ENCODE measurements at places on chromosomes 2 and 18.

GRCh38 chr2:47493317-47494035 is 90.5 kb downstream of the MSH2 start:
- DNase-seq, result no peak

DNA sequence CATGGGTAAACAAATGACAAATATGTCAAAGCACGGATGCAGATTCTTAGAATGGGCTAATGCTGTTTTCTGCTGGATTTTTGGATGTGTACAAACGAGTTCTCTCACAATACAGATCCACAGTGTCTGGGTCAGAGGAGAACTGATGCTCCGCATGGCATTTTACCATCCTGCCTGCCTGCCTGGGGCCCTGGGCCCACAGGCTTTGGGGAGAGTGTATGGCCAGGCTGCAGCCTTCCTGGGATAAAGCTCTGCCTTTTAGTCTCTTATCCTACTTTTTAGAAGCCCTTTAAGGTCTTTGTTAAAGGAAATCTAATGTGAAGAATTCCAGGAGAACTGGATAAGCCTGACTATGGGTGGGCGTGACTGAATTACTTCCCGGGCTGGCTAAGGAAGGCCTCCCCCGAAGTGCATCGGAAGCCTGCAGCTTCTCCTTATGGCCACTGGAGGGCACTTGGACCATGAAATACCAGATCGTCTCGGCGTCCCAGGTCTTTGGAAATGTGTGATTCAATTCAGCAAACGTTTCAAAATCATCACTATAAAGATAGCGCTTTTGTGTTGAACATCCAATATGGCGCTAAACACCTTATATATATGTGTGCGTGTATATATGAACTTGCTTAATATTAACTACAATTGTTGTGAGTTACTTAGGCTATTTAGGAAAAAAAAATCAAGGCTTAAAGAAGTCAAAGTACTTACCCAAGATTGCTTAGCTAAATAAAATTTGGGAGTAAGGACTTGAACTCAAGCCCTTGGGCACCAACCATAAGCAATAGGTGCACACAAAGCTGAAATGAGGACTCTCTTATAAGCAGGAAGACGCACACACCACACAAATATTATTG is 15.2 kb upstream of the DNPEP start:
- DNase-seq, result peak; percentile 11

GRCh38 chr2:46669996-46670793 is 190.8 kb downstream of the TMEM247 start:
- no peak for DNase-seq

GRCh38 chr2:240817496-240818292 is 2.3 kb downstream of the KIF1A start:
- DNase-seq, result no peak

DNA sequence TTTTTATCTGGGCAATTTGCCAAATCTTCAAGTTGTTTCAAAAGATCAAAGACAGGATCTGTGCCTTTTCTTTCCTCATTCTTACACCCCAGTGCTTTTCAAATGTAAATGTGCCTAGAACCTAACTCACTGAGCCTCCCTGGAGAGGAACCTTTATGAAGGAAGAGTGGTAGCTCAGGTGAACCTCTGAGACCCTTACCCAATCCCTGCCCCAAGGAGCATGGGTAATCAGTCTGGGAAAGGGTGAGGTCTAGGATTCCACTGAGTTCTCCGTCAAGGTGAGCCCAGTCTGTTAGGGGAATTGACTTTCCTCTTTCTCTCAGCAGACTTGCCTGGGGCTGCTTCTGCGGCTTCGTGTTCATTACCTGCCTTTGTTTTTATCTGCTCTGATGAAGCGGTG is 88.1 kb upstream of the MAP4K4 start:
- no peak for DNase-seq

DNA sequence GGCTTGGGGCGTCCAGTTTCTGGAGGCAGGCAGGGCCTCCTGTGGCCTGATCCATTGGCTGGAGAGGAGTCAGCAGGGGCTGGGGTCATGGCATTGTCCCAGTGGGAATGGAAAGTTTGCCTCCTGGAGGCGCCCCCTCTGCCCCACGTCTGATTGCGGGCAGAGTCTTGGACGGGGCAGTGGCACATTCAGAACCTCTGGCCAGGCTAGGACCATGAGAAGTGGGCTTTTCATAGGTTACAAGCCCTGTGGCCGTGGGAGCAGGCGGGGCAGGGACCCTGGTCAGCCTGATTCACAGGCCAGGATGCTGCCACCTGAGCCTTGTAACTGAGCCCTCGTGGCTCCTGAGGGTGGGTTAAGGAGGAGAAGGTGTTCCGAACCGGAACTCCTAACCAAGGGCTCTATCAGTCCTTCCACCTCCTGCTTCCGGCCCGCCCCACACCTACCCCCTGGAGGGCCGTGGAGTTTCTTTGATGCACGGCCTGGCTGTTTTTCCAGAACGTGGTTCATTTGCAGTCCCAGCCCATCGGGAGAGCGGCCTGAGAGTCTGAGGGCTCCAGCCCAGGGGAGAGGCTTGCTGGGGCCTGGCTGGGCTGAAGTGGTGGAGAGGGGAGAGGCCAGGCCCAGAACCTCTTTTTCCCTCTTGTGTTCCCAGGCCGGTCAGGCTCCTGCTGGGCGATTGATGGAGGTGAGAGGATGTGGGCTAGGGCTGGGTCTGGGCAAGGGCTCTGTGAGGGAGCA is 43.9 kb upstream of the PLB1 start:
- DNase-seq, result no peak

DNA sequence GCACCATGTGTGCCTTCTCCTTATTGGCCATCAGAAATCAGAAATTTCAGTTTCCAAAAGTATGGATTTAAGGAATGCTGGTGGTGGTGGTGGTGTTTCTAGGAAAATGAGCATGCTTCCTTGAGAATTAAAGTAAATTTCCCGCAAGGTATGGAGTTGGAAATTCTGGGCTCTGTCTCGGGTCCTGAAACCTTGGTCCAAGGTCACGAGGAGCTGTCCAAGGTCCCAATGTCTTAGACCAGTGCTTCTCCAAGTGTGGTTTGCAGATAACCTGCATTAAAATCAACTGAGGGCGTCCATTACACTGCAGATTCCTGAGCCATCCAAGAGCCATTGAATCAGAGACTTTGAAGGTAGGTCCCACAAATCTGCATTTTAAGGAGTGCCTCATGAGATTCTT is 210.9 kb upstream of the PKDCC start:
- no peak for DNase-seq

- no peak for DNase-seq
Measured at GRCh38 chr2:83808878-83809277, 650.2 kb downstream of the SUCLG1 start.

Data from effector memory CD4-positive, alpha-beta T cell (primary cell).